H7 (cell line): ENCODE measurements at places on chromosomes 16 and 17. TPM values are rescaled to one million over a fixed set of nuclear protein-coding genes. Genes with fewer than 3 reads are reported as not detected.

GRCh38 chr16:14502256-14502875 is 127.7 kb downstream of the PARN start:
- no peak for DNase-seq

GRCh38 chr16:74776926-74777325 is 2.3 kb upstream of the FA2H start:
- no peak for DNase-seq

DNA sequence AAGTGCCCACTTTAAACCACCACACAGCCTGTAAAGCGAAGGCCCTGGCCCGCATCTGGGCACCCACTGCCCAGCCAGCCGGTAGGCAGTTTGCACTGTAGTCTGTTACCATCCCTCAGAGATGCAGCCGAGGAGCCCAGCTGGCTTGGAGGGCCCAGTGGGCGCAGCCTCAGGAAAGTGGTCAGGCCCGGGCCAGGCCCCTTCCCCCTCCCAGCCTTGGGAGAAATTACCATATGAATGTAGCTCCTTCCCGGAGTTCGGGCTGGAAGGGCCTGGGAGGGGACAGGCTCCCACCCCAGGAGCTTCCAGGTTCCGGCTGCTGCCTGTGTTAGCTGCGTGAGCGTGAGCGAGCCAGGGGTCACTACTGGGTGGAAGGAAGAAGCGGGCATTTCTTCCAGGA is 325.4 kb downstream of the SEC14L1 start:
- peak; percentile 99 for DNase-seq

DNA sequence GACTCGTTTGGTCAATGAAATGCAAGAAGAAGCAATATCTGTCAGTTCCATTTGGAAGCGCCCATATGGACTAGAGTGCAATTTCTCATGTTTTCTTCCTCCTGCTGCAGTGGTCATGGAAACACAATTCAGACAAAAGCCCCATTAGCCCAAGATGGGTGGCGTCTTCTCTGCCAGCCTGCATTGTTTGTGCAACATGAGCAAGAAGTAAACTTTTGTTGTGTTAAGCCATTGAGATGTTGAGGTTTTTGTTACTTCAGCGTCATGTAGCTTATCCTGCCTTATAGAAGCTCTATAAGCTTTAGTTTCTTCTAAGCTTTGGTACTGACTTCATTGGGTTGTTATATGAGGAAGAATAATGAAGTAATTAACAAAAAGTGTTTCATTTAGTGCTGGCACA is 137.4 kb downstream of the NPIPB5 start:
- DNase-seq = no peak

GRCh38 chr17:21171970-21172510 is 41.9 kb downstream of the TMEM11 start:
- peak; percentile 43 for DNase-seq

- DNase-seq = peak; percentile 35
These were observed at the start of gene SLC5A11 for GRCh38 chr16:24845726-24846547. Gene SLC5A11 (plus strand): TSS chr16:24845963. CDS start chr16:24858644, 12,681 bp downstream.

DNA sequence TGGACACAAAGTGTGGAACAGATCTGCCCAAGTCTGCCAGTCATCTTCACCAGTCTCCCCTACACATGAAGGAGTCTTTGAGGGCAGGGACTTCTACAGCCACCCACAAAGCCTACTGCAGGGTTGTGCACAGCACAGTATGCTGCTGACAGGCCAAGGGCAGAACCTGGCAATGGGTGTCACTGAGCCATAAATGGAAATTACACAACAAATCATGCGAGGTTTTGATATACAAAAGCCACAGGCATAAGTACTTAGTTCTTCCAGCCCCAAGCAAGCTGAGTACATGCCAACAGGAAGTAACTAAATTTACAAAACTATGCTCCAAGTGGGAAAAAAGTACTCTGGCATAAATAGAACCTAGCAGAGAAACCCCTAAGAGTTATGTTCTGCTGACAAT is 7.8 kb upstream of the PSMC3IP start:
- DNase-seq = no peak

- DNase-seq = peak; percentile 99
These were observed 794 bp upstream of the CPNE7 start for GRCh38 chr16:89574681-89575246.

DNA sequence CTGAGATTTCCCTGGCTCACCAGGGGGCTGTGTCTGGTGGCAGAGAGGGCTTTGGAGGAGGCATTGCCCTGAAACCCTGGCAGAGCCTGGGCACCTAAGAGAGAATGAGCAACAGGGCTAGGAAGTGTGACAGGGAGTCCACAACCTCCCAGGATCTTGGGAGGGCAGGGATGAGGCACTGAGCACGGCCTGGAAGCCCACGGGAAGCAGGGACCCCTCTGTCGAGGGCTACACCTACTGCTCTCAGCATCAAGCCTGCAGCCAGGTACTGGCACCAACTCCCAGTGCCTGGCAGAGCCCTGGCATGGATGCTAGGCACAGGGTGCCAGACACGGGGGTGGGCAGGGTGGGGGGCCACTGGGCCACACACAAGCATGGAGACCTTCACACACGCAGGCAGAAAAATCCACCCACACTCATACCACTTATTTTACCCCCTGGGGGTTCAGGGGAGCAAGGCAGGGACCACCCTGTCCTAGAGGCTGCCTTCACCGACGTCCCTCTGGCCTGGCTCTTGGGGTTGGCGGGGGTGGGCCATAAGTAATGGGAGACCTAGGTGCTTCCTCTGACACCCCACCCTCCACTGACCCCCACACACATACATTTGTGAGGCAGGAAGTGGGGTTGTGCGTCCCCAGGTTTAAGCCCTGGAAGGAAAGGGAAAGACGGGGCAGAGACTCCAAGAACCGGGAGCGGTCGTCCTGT is 970 bp upstream of the HSD11B2 start:
- no peak for DNase-seq

DNA sequence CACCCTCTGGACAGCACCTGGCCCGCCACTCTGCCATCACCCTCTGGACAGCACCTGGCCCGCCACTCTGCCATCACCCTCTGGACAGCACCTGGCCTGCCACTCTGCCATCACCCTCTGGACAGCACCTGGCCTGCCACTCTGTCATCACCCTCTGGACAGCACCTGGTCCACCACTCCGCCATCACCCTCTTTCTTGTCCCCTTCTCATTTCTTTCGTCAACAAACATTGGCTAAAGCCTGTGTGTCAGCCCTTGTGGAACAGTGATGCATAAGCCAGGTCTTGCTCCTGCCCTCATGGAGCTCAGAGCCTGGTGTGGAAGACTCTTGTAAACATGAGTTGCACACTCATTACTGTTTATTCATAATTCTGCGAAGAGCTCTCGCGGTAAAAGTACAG is 31.2 kb downstream of the CDK5R1 start:
- no peak for DNase-seq

GRCh38 chr17:8324132-8324531 is 14.1 kb downstream of the ARHGEF15 start:
- peak; percentile 51 for DNase-seq

DNA sequence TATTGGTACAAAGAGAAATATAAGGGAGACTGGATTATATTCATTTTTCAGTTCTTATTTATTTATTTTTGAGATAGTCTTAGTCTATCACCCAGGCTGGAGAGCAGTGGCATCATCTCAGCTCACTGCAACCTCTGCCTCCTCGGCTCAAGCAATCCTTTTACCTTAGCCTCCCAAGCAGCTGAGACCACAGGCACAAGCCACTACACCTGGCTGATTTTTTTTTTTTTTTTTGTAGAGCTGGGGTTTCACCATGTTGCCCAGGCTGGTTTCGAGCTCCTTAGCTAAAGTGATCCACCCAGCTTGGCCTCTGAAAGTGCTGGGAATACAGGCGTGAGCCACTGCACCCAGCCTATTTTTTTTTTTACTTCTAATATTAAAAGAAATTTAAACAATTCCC is 40.1 kb upstream of the USP7 start:
- no peak for DNase-seq

Gene CMTM2
- total RNA-seq = 0.48 TPM in 1 of 2 replicates, not detected in the other

Gene TBC1D3G
- total RNA-seq = not detected in 2 replicates

Gene LGALS9
- 0.31 and 0.63 TPM in 2 replicates for total RNA-seq

Gene MPO
- not detected in 2 replicates for total RNA-seq

Gene KRT222
- total RNA-seq = 0.07 and 0.26 TPM in 2 replicates

Gene KRT31
- not detected in 2 replicates for total RNA-seq

Gene TMEM238L
- total RNA-seq = not detected in 2 replicates

Gene OTOP2
- total RNA-seq = not detected in 2 replicates

Gene ACSM2A
- not detected in 2 replicates for total RNA-seq

Gene GPR142
- not detected in 2 replicates for total RNA-seq

Gene GPR179
- total RNA-seq = 0.04 and 0.07 TPM in 2 replicates
